ENCODE measurements at places on chromosomes 11 and 22.

DNA sequence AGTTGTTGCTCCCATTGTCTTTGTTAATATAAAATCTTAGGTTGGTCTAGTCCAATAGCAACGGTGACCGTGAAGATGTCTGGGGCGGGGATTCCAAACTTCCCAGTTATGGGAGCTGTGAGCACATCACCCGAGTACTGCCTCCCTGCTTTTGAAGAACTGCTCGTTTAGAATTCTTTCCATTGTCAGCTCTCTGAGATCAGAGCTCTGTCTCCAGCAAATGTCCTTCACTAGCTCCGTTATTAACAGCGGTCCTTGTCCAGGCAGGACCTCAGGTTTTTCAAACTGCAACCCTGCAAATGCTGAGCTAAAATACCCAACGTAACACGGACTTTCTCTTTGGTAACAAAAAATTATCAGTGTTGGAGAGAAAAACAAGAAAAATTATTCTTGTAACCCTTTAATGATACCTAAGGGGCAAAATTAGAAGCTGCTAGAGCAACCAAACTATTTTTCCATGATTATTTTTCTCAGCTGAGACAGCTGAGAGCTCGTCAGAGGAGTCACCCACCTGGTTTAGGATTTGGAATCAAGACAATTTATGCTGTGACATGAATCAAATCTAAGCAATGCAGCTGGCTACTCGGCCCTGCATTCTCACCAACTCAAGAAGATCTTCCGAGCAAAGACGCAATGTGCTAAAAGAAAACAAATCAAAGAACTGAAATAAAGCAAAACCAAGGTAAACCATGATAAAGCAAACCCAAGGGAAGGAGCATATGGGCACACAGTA, 15.1 kb upstream of the EFCAB6 start:
- DNase-seq: no peak

GRCh38 chr11:95884376-95884775, 39.5 kb downstream of the MTMR2 start:
- no peak for DNase-seq

DNA sequence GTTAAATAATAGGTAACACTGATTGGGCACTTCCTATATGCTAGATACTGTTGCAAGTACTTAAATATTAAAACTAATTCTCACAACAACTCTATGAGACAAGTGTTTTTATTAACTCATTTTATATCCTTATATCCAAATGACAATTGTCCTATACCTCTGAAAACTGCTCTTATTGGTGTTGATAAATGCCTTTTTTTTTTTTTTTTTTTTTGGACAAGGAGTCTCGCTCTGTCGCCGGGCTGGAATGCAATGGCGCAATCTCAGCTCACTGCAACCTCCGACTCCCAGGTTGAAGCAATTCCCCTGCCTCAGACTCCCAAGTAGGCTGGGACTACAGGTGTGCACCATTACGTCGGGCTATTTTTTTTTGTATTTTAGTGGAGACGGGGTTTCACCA, 41.6 kb downstream of the MRTFA start:
- no peak for DNase-seq

DNA sequence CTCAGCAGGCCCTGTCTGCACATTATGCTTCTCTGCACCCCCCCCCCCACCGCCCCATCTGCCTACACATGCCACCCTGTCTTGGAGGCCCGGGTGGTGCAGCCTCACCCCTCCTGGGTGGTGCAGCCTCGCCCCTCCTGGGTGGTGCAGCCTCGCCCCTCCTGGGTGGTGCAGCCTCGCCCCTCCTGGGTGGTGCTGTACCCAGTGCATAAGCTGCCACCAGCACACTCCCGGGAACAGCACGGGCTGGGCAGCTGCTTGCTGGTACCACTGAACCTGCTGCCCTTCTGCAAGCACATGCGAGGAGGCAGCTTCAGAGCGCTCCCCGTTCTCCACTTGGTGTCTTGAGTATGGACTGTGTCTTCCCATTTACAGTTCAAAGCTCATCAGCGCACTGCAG, 69.3 kb downstream of the NCAPD3 start:
- no peak for DNase-seq
